ENCODE measurements at places on chromosomes 13 and 19.
A peak's percentile ranks its signal among the peaks of the same experiment; 100 is the strongest.

DNA sequence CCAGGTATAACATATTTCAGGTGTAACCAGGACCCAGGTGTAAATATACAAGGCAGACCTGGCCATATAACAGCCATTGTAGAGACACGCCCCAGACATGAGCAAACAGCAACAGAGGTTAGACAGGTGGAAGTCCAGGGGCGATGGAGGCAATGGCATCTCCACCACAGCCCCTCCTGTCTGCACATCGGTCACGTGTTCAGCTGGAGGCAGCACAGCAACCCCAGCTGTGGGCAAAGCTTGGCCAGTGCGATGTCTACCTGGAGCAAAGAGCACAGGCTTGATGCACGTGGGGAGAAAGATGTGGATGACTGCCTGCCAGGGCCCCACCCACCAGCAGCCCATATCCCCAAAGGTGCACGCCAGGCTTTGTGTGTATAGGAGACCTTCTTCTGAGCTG lies 4.4 kb downstream of the CYP4F2 start:
- no peak for DNase-seq

GRCh38 chr13:77139306-77139705 lies 112.3 kb upstream of the FBXL3 start:
- no peak for DNase-seq

DNA sequence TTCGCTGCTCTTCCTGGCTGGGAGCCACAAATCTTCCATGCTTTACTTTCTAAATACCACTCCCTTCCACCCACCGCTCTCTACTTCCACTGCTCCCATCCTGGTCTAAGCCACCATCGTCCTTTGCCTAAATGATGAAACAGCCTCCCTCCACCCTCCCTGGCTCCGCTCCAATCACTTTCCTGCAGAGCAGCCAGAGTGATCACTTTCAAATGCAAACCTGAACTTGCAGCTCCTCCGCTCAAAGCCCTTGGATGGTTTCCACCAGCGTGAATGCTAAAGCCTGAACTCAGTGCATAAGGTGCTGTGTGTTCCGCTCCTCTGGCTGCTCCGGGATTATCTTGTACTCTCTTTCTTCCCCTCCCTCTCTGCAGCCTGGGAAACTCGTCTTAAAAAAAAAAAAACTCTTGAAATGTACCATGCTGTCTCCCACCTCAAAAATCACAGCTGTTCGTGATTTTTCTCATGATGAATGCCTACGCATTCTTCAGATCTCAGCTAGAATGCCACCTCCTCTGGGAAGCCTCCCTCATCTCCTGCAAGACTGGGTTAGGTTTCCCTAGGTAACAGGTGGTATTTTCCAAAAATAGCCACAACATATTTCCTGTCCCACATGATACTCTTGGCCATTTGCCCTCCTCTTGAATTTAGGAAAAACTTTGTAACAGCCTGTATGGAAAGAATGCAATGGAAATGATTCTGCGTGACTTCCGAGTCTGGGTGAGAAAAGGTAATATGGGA lies 3.7 kb upstream of the SIN3B start:
- no peak for DNase-seq

- no peak for DNase-seq
Measured at GRCh38 chr19:45468159-45468651, 409 bp downstream of the FOSB start.

GRCh38 chr13:59363313-59363712 lies 800.4 kb downstream of the DIAPH3 start:
- no peak for DNase-seq

- no peak for DNase-seq
Measured at GRCh38 chr19:5567360-5567969, at the start of gene TINCR. Gene TINCR (minus strand): TSS chr19:5567953.

DNA sequence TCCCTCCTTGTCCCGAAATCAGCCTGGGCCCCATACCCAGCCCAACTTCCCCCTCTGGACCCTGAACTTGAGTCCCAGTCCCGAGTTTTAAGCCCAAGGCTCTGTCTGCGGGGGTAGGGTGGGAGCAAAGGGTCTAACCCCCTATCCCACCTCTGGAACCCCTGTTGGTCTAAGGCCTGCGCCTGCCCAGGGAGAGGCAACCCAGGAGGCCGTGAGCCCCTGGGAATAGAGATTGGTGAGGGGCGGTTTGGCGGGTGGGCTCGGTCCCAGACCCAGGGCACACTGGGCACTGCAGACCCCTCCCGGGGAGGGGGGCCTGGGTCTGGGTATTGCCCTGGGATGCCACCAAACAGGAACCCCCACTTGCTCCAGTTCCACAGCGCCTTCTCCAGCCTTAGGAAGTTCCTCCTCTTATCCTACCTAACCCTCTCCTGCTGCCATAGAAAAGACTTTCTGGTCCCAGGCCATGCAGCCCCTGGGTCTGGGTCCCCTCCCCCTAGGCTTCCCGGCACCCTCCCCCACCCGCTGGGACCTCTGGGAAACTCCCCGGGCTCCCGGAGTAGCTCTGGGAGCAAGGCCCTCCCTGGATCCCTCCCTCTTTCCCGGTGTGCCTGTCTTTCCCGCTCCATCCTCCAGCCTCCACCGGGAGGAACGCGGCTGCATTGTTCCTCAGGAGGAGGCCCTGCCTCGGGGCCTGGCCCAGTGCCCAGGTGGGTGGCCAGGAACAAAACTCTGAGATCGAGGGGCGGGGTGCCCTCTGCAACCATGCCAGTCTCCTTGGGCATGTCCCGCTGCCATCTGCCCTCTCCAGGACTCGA lies 33.6 kb upstream of the NANOS3 start:
- DNase-seq, result no peak

- DNase-seq, result no peak
Measured at GRCh38 chr19:45657520-45658167, 10.4 kb upstream of the GIPR start.

DNA sequence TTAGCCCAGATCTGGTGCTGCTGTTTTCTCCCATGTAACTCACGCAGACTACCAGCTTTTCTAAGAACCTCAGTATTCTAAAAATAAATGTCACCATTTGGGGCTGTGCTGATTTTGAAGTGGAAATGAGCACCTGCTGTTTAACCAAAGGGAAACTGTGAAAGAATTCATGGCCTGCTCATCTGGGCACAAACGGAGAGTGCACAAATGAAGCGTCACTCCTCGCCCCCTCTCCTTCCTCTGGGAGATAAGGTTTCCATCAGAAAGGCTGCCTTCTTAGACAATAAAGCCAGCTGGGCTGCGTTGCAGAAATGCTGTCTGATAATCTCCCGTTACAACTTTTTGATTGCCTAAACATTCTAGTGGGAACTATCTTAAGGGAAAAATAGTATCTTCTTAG lies 73.7 kb upstream of the SLC15A1 start:
- no peak for DNase-seq

GRCh38 chr19:52600639-52601024 lies 30.5 kb downstream of the ZNF701 start:
- no peak for DNase-seq

DNA sequence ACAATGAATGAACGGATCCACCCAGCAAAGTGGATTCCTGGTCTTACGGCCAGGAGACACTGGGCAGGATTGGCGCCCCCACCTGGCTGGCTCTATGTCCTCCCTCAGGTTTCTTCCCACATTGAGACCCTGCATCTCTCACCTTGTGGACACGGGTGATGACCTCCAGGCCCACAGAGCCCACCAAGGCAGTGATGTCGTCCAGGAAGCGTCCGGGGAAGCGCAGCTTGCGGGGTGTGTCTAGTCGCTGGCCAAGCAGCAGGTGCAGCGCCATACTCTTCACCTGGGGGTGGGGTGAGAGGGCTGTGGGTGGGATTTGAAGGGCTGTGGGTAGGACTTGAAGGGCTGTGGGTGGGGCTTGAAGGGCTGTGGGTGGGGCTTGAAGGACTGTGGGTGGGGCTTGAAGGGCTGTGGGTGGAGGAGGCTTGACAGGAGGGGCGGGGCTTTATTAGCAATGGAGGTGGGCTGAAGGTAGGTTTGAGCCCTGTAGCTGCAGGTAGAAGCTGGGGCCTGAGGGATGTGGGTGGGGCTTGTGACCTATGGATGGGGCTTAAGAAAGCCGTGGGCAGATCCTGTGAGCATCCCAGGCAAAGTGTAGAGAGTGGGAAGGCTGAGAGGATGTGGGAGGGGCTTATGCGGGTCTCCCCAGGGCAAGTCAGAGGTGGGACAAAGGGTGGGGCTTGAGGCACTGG lies 12.1 kb upstream of the ANGPTL8 start:
- DNase-seq, result no peak

- no peak for DNase-seq
Measured at GRCh38 chr19:46182476-46182875, 34.4 kb downstream of the IGFL2 start.

DNA sequence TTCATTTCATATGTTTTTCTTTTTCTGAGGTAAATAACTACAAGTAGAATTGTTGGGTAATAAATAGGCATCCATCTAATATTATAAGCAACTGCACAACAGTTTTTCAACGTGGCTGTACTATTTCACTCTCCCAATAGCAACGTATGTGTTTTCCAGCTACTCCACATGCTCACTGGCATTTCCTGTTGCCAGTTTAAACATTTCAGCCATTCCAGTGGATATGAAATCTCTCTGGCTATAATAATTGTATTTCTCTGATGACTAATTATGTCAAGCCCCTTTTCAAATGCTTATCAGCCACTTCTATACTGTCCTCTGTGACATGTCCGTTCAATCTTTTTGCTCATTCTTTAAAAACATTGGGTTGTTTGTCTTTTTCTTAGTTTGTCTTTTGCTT lies 26.8 kb upstream of the ALOX5AP start:
- DNase-seq, result no peak

GRCh38 chr13:80214050-80214449 lies 126.9 kb downstream of the SPRY2 start:
- DNase-seq, result no peak

GRCh38 chr19:49808711-49809159 lies 4.4 kb downstream of the FUZ start:
- DNase-seq, result peak; percentile 92

GRCh38 chr13:99870541-99870940 lies 101.0 kb downstream of the ZIC5 start:
- no peak for DNase-seq

GRCh38 chr13:32669030-32669646 lies 82.9 kb downstream of the PDS5B start:
- peak; percentile 60 for DNase-seq

DNA sequence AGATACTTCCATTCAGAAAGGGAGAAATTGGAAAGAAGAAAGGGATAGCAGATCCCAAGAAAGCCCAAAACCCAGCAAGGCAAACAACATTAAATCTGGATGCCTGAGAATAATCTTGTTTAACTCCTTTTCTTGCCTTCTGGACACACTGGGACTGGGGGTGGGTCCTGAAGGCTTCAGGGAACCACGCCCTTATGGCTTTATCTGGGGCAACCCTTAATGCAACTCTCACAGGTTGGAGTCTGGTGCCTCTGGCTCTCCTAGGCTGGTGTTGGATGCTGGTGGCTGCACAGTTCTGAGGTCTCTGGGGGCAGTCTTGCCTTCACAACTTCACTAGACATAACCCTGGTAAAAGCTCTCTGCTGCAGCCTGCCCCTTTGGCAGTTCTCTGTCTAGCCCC lies 27.9 kb downstream of the PAN3 start:
- no peak for DNase-seq

- no peak for DNase-seq
Measured at GRCh38 chr13:86085890-86086289, 286.7 kb upstream of the SLITRK6 start.

DNA sequence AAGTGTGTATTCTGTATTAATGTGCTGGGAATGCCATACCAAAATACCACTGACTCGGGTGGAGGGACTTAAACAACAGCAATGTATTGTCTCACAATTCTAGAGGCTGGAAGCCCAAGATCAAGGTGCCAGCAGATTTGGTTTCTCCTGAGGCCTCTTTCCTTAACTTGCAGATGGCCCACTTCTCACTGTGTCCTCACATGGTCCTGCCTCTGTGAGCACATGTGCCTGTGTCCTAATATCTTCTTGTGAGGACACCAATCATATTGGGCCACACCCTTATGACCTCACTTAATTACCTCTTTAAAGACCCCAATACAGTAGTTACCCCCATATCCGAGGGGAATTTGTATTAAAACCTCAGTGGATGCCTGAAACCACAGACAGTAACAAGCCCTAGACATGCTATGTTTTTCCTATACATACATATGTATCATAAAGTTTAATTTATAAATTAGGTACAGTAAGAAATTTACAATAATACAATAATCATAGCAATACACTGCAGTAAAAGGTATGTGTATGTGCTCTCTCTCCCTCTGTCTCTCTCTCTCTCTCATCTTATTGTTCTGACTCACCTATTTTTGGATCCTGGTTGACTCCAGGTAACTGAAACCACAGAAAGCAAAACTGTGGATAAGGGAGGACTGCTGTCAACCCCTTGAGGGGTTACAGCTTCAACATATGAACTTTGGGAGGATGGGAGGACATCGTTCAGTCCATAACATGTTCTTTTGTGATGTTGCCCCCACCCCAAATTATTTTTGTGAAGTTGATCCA lies 174.3 kb downstream of the IRS2 start:
- DNase-seq, result no peak

GRCh38 chr19:47719047-47719859 lies 6.0 kb downstream of the EHD2 start:
- DNase-seq, result no peak

DNA sequence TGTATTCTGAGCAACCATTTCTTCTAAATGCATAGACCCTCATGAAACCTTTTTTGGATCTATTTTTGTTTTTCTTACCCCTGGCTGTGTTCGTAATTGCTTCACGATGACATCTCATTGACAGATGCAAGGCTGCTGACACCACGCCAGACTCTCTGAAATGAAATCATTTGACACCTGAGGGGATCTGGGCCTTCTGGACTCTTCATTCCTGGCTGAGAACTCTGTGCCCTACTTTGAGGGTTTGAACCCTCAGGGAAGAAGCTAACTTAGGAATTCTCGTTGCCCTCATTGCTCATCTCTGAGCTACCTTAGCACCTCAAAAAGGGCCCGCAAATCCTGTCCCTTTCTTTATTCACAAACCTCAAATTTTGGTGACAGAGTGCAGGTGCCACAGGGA lies 40.5 kb upstream of the NBEA start:
- DNase-seq, result no peak

DNA sequence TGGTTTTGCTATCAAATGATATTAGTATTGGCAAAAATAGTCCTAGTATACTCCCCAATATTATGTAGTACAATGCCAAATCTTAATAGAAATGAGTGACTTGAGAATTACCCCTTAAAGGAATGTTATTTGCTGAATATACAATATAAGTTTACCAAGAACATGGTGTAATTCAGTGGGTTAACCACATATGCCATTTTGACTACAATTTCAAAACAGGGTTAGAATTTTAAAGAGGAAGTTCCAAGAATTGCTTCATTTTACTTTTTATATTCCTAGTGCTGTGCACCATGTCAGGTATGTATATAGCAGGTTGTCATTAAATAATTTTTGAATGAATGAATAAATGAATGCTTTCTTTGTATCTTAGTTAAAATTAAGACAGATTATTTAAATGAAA lies 66.3 kb downstream of the LMO7 start:
- DNase-seq, result no peak

- DNase-seq, result no peak
Measured at GRCh38 chr13:74299721-74300120, 165.5 kb upstream of the KLF12 start.

- no peak for DNase-seq
Measured at GRCh38 chr13:29573190-29573589, 22.3 kb downstream of the SLC7A1 start.
